Right lobe of liver (tissue), 6 donors: ENCODE measurements at places on chromosomes 2 and 18. TPM values are rescaled to one million over a fixed set of nuclear protein-coding genes. Genes with fewer than 3 reads are reported as not detected.
A peak's percentile ranks its signal among the peaks of the same experiment; 100 is the strongest.

DNA sequence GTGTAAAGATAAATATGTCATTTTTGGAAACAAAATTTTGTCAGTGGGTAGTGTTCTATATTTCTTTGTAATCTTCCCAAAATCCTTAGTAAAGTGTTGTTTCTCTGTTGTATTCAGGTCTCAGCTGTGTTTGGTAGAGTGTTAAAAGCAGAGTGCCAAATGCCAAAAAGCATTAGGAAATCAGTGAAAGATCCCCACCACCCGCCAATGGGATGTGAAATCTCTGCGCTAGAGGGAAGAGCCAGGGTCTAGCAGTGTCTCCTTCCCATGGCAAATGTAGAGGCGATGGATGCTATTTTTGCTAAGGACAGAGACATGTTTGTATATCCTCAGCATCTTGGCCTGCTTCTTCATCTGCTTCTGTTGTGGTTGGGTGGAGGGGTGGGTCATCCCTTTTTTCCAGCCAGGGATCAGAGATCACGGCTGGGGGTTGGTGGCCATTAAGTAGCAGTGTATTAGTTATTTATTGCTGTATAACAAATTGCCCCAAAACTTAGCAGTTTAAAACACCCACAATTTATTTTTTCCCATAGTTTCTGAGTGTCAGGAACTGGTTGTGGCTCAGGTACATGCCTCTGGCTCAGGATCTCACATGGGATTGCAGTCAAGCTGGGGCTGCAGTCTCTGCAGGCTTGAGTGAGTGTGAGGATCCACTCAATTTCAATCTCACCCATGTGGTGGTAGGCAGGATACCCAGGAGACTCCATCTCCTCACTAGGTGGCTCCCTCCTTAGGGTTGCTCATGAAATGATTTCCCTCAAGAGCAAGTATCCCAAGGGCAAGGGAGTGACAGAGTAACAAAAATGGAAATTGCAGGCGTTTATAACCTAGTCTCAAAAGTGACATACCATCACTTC is 211.9 kb downstream of the MYCN start:
- H3K27ac ChIP-seq = no peak overlapping the region
- no peak for DNase-seq
- H3K4me1 ChIP-seq = no peaks in the 10 kb centered on the region
- H3K27me3 ChIP-seq = no peaks in the 10 kb centered on the region

- H3K27ac ChIP-seq = no peak overlapping the region
- no peaks in the 10 kb centered on the region for H3K36me3 ChIP-seq
- H3K4me1 ChIP-seq = no peaks in the 10 kb centered on the region
- no peaks in the 10 kb centered on the region for H3K27me3 ChIP-seq
- H3K4me3 ChIP-seq = no peak overlapping the region
- no peak for DNase-seq
These were observed 361.9 kb upstream of the FSHR start for GRCh38 chr2:49515996-49516782.

GRCh38 chr2:138433995-138434951 is 67.3 kb upstream of the SPOPL start:
- no peaks in the 10 kb centered on the region for H3K4me1 ChIP-seq
- peak overlapping the region; percentile 8 for H3K27ac ChIP-seq
- DNase-seq = no peak
- H3K4me3 ChIP-seq = no peak overlapping the region

DNA sequence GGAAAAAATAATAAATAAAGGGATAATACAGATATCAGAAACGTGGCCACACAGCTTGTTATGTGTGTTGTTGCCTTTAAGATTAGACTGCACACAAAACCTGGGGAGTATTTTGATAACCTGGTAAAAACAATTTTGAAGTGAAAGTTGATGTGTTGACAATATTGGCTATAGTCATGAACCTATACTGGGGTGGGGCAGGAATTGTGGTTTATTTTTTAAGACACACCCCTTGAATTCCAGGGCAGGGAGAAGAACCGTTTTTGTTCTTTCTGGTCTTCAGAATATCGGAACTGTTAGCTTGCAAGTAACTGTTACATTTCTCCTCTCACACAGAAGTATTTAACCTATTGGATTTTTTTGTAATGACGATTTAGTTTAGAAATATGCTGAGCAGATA is 80.4 kb downstream of the LIMS1 start:
- H3K4me1 ChIP-seq = no peaks in the 10 kb centered on the region
- DNase-seq = no peak
- no peak overlapping the region for H3K4me3 ChIP-seq
- H3K36me3 ChIP-seq = no peaks in the 10 kb centered on the region
- no peak overlapping the region for H3K27ac ChIP-seq
- no peaks in the 10 kb centered on the region for H3K27me3 ChIP-seq

- no peaks in the 10 kb centered on the region for H3K4me1 ChIP-seq
- DNase-seq = no peak
- H3K27me3 ChIP-seq = no peaks in the 10 kb centered on the region
These were observed 287.3 kb downstream of the EXOC6B start for GRCh38 chr2:72538486-72538885.

- H3K27ac ChIP-seq = no peak overlapping the region
- DNase-seq = no peak
- H3K27me3 ChIP-seq = no peaks in the 10 kb centered on the region
- no peaks in the 10 kb centered on the region for H3K4me1 ChIP-seq
- H3K4me3 ChIP-seq = no peak overlapping the region
These were observed 16.5 kb upstream of the CNNM3 start for GRCh38 chr2:96799623-96799935.

DNA sequence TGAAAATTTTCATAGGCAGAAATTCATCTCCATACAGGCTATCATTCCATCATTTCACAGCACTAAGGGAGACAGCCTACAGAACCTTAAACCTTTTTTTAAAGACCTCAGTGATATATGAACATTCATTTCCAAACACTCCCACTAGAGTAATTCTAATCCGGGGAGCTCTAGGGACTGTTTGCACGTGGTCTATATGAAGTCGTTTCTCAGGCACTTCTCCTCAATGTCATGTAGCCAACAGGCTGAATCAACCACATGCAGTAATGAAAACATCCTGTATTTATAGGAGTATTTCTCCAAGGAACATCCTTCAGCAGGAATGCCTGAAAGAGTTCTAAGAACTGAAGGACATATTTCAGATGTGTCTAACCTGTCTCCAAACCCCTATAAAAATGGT is 97.3 kb upstream of the CREB1 start:
- H3K27me3 ChIP-seq = no peaks in the 10 kb centered on the region
- no peak overlapping the region for H3K27ac ChIP-seq
- DNase-seq = no peak

GRCh38 chr2:85240055-85240454 is 87.7 kb downstream of the TGOLN2 start:
- no peak overlapping the region for H3K27ac ChIP-seq
- H3K27me3 ChIP-seq = no peaks in the 10 kb centered on the region
- DNase-seq = no peak
- no peaks in the 10 kb centered on the region for H3K36me3 ChIP-seq
- no peak overlapping the region for H3K4me3 ChIP-seq

DNA sequence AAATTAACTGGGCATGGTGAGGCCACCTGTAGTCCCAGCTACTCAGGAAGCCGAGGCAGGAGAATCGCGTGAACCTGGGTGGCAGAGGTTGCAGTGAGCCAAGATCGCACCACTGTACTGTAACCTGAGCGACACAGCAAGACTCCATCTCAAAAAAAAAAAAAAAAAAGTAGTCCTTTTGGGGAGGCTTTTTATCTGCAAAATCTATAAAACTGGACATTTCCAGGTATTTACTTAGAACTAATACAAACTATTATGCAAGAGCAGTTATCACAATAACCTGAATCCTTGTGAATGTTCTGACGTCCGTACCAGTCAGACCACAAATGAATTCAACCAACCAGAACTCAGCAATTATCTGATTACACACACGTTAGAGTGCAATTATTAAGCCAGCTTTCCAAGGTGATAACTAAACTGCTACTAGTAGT is 8.8 kb upstream of the RAPH1 start:
- H3K36me3 ChIP-seq = no peaks in the 10 kb centered on the region
- peaks cover 16% of the 10 kb centered on the region for H3K4me1 ChIP-seq
- peak; percentile 27 for DNase-seq
- peak overlapping the region; percentile 66 for H3K27ac ChIP-seq

GRCh38 chr2:226943862-226944620 is 108.2 kb downstream of the RHBDD1 start:
- no peaks in the 10 kb centered on the region for H3K4me1 ChIP-seq
- no peaks in the 10 kb centered on the region for H3K27me3 ChIP-seq
- no peaks in the 10 kb centered on the region for H3K36me3 ChIP-seq
- no peak overlapping the region for H3K27ac ChIP-seq
- H3K4me3 ChIP-seq = no peak overlapping the region
- no peak for DNase-seq

GRCh38 chr18:23716516-23716915 is 27.3 kb downstream of the LAMA3 start:
- no peak for DNase-seq
- H3K36me3 ChIP-seq = no peaks in the 10 kb centered on the region
- H3K4me3 ChIP-seq = no peak overlapping the region
- H3K27ac ChIP-seq = no peak overlapping the region
- H3K27me3 ChIP-seq = no peaks in the 10 kb centered on the region

GRCh38 chr2:176162911-176163671 is 6.0 kb downstream of the HOXD3 start:
- no peak overlapping the region for H3K27ac ChIP-seq
- no peak for DNase-seq
- H3K27me3 ChIP-seq = peaks cover 10% of the 10 kb centered on the region

DNA sequence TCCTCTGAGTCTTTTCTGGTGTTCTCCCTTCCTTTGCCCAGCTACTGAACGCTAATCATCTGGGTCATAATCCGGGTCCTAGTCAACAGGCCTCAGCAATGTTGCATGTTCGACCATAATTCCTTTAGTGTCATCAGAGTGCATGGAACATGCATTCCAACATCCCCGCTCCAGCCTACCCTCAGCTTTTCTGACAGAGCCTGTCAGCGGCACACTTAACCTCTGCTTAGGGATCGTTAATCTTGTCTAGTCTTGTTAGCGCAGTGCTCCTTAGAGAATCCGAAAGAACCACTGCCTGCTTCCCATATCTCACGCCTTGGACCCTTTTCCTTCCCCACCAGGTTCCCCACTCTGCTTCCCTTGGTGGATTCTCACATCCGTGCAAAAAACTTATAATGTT is 767.9 kb upstream of the ID2 start:
- H3K4me3 ChIP-seq = no peak overlapping the region
- H3K36me3 ChIP-seq = no peaks in the 10 kb centered on the region
- no peak for DNase-seq

- no peak for DNase-seq
- no peak overlapping the region for H3K27ac ChIP-seq
- no peaks in the 10 kb centered on the region for H3K4me1 ChIP-seq
- no peak overlapping the region for H3K4me3 ChIP-seq
These were observed 52.0 kb upstream of the COL3A1 start for GRCh38 chr2:188922191-188922590.

- no peaks in the 10 kb centered on the region for H3K27me3 ChIP-seq
- no peaks in the 10 kb centered on the region for H3K36me3 ChIP-seq
- no peak overlapping the region for H3K27ac ChIP-seq
- H3K4me3 ChIP-seq = no peak overlapping the region
- H3K4me1 ChIP-seq = peaks cover 7% of the 10 kb centered on the region
These were observed 6.8 kb upstream of the CYP26B1 start for GRCh38 chr2:72154386-72154975.

DNA sequence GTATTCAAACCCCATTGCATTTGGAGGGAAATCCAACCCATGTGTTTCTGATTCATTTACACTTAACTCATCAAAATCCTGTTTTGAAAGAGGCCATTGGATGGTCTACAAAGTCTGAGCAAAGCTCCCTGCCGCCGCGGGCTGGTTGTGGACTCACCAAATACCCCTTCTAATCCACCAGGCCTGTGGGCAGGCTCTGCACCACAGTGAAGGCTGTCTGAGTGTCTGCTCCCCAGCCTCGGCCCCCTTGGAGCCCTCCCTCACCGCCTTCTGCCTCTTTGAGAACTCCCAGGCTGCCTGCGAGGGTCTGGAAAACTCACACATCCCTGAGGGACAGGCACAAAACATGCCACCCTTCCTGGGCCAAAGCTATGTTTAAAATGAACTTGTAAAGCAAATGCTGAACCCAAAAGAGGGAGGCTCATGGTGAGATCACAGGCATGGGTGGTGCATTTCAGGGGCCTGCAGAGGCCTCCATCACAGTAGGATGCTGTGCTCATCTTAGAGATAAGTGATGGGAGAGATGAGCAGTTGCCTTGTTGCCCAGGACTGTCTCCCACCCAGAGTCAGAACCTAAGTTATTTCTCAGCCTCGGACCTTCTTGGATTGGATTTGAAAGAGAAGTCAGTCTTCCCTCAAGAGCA is 225.0 kb downstream of the CYP26B1 start:
- H3K4me3 ChIP-seq = no peak overlapping the region
- H3K36me3 ChIP-seq = no peaks in the 10 kb centered on the region
- DNase-seq = no peak
- H3K4me1 ChIP-seq = no peaks in the 10 kb centered on the region
- no peak overlapping the region for H3K27ac ChIP-seq
- H3K27me3 ChIP-seq = no peaks in the 10 kb centered on the region

- no peaks in the 10 kb centered on the region for H3K27me3 ChIP-seq
- DNase-seq = no peak
- no peaks in the 10 kb centered on the region for H3K36me3 ChIP-seq
- H3K4me1 ChIP-seq = no peaks in the 10 kb centered on the region
- no peak overlapping the region for H3K27ac ChIP-seq
These were observed 567.8 kb upstream of the KLHL29 start for GRCh38 chr2:22817197-22817596.

DNA sequence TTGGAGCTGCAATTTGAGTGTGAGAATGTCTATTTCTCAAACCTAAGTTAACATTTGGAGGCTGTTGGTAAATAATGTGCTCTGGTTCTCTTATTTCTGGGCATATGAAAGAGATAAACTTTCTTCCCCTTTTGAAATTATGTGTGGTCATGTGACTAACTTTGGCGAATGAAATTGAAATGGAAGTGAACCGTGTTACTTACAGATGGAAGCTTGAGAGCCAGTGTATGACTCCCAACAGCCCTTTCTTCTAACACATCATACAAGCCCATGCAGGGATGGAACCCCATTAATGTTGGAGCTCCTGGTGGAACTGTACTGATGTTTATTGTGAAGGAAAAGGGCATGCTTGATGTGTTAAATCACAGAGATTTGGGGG is 725.8 kb downstream of the TSN start:
- DNase-seq = no peak
- H3K27ac ChIP-seq = no peak overlapping the region
- H3K4me1 ChIP-seq = no peaks in the 10 kb centered on the region
- no peaks in the 10 kb centered on the region for H3K27me3 ChIP-seq

DNA sequence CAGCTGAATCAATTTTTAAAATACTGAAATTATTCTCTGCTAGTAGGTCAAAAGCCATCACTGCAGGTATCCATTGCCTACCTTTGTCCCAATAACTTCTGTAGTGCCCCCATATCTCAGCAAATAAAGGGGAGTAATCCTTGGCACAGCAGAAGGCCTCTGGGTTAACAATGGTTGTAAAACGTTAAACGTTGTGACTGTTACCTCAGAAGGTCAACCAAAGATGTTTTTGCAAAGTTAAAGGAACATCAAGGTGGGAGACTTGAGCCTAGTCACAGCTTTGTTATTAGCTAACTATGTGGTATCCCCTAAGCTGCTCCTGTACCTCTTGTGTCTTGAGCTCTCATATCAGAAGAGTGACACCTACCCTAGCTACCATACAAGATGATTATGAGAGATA is 60.5 kb downstream of the COX7A2L start:
- H3K27ac ChIP-seq = no peak overlapping the region
- DNase-seq = no peak
- H3K4me1 ChIP-seq = no peaks in the 10 kb centered on the region
- H3K36me3 ChIP-seq = peaks cover 29% of the 10 kb centered on the region
- no peak overlapping the region for H3K4me3 ChIP-seq

The CCDC142 gene
- 13.8 TPM for total RNA-seq

The KIF5C gene
- 0.33 TPM for total RNA-seq

The SERPINB11 gene
- total RNA-seq = not detected

The KATNAL2 gene
- 3.6 TPM for total RNA-seq

The BCL2 gene
- 2.6 TPM for total RNA-seq

The DYSF gene
- 21.8 TPM for total RNA-seq
